Eye (tissue), 1 donor: ENCODE measurements at places on chromosomes 3 and 15.
A peak's percentile ranks its signal among the peaks of the same experiment; 100 is the strongest.

- DNase-seq = peak; percentile 80
Measured at GRCh38 chr3:53044711-53045517, 959 bp downstream of the SFMBT1 start.

GRCh38 chr3:17183951-17184550 is 299.3 kb downstream of the PLCL2 start:
- DNase-seq = no peak

DNA sequence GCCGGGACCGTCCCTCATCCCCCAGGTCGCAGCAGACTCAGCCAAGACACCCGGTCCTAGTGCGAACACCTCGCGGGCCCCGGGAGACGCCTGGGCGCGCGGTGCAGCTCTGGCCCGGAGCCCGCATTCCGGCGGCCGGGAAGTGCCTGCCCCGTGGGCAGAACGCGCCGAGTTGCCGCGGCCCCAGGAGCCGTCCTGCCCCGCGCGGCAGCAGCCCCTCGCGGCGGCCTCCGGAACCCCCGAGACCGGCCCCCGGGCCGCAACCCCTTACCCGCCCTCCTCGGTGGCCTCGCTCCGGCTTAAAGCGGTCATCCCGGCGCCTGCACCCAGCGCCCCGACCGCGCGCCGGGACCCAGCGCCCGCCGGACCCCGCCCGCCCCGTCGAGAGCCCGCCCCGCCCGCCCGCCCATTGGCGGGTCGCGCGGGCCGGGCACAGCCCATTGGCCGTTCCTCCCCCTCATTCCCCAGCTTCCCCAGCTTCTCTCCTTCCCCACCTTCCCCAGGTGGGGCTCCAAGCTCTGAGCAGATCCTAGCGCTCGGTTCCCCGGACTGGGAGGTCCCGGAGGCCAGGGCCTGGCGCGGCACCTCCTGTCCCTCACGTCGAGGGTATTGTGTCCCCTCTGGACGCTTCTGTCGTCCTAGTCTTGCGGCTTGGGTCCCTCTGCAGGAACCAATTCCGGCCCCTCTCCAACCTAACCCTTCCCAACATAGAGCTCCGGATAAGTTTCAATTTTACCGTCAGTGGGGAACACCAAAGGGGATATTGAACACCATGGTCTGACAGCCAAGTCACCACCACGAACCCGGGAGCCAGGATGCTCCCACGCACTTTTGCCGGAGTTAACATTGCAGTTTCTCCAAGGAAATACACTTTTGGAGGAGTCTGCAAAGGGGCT is at the start of gene GRAMD2A:
Gene GRAMD2A (minus strand): TSS at position 328 of the 896 bp plus-strand sequence.
- DNase-seq = peak; percentile 51

DNA sequence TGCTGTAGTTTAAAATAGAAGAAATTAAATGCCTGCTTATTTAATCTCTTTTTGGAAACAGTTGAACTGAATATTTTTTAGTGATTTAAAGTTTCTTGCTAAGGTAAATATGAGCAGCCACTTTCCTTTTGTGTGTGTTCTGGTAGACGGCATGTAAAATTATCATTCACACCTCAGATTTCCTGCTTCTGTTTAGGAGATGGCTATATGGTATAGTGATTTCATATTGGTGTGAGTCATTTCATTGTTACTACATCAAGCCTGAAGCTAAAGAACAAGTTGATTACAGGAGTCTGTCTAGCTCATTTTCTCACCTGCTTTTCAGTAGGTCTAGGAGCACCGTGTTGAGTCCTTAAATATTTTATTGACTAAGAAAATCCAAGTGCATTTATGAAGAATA is 2.2 kb downstream of the LRCH3 start:
- DNase-seq = no peak

DNA sequence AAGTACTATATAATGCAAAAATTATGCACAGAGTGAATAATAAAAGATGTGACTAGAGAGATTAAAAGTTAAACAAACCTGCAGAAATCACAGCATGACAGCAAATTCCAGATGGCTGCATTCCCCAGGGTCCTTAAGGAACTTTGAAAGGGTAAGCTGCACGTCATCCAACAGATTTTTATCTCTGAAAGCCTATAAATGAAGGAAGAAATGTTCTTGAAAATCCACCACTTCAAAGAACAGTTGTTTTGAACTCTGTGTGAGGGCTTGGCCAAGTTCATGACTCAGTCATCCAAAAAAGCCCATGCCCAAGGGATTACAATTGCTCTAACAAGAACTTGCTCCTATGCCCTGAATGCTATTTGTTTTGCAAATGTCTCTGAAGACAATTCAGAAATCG is 603.6 kb downstream of the PLOD2 start:
- DNase-seq = peak; percentile 60

DNA sequence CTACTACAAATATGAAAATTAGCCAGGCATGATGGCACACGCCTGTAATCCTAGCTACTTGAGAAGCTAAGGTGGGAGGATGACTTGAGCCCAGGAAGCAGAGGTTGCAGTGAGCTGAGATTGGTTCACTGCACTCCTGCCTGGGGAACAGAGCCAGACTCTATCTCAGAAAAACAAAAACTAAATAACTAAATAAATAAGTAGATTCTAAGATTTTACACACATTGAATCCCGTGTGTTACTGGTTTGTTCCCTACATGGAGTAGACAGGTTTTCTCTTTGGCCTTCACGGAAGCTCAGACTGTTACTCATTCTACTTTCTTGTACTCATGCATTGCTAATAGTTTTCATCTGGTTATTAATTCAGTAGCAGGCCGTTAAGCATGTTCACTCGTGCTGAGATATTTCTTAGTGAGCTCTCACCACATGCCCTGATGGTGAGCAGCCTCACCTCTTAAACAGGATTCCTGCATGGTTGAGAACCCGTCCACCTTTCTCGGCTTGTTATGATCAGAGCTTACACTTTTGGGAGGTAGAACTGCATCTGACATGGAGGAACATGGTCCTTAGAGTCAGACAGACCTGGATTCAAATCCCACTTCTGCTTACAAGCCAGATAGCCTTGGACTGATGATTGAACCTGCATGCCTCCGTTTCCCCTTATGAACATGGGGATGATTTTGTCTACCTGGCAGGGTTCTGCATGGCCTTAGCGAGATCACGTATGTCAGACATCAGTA is 49.1 kb downstream of the CMTM7 start:
- peak; percentile 25 for DNase-seq

DNA sequence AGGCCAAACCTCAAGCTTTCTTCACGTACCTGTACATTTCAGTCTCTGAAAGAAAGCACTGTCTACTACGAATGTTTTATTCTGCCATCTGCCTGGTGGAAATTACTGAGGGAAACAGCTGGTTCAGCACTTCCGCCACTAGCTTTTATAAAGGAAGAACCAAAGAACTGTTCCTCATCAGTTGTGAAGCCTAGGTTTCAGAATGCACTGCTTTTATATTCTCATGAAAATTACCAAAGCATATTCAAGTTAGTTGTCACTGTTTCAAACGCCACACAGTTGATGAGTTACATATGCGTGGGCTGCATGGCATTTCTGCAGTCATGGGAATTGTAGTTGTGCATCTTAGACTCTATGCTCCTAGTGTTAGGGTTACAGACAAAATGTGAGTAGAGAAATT is 21.5 kb upstream of the ZBTB38 start:
- DNase-seq = peak; percentile 13

GRCh38 chr3:29850641-29851040 is 569.8 kb downstream of the RBMS3 start:
- DNase-seq = no peak

- no peak for DNase-seq
Measured at GRCh38 chr3:102826636-102827035, 391.8 kb downstream of the ZPLD1 start.

DNA sequence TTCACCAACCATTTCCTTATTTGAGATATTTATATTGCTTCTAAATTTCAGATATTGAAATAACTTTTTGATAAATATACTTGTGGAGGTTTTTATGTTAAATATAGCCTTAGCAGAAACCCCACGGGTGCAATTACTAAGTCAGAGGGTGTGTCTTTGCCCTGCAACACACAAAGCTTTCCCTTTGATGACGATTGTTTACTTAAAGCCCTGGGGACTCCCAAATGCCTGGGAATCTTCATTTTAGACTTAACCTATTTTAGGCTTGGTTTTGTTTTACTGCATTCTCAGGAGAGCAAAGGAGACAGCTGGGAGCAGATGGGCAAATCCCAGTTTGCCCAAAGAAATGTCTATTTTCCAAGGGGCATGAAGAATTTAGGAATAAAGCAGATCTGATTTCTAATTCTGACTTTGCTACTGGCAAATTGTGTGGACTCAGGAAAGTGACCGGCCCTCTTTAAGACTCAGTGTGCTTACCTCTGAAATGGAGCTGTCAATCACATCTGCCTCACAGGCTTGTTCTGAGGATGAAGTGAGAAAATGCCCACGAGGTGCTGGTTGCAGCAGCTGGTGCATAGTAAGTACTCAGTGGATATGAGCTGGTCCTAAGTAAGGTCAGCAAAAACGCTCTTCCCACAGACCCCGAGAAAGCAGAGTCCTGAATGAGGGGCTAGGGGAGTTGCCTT is 49.3 kb upstream of the CA12 start:
- DNase-seq = no peak

DNA sequence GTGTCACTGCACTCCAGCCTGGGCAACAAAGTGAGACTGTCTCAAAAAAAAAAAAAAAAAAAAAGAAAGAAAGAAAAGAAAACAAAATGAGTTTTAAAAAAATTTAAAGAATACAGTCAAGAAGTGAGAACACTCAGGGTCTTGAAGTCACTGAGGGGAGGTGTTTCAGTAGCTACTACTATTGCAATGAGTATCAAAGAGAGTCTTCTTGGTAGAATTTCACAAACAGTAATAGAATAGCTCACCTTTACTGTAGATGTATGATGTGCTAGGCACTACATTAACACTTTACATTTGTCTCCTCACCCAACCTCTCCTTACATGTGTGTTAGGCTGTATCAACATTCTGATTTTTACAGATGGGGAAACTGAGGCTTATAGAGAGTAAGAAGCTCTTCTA is 43.9 kb downstream of the EOMES start:
- DNase-seq = no peak

DNA sequence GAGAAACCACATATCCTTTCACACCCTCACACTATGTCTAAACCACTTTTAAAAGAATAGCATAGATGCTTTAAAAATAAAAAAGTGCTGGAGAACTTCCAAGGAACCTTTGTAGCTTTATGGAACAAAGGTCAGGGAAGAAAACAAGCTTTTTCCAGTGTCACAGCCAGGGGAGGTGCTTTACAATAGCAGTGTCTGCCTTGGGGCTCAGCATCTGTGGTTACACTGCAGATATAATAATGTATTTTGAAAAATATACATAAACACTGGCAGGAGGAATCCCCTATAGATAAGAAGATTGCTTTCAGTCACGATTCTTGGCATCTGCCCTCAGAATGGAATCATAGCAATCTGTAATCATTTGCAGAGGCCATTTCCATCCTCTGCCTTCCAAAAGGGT is 362.4 kb upstream of the LRRC3B start:
- peak; percentile 63 for DNase-seq

GRCh38 chr3:183875411-183875810 is 9.3 kb downstream of the PARL start:
- no peak for DNase-seq
